ENCODE measurements at places on chromosomes 1 and 21. TPM values are rescaled to one million over a fixed set of nuclear protein-coding genes. Genes with fewer than 3 reads are reported as not detected.

KRTAP10-3 gene
- not detected for total RNA-seq

DNA sequence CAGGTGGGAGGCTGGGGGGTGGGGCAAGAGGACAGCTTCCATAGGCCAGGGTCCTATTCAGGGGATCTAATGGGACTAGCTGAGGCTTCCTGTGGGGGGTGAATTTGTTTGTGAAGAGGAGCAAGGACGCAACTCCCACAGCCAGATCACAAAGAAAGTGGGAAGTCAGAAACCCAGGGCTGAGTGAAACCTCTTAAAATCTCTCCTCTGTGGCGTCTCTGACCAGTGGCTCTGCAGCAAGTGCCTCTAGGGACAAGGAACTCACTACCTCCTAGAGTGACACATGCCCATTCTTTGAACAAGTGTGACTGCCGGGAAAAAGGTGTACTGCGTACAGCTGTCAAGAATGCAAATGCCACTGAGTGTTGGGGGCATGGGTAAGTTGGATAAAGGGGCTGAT is 187.9 kb downstream of the HIVEP3 start:
- H3K4me1 ChIP-seq: no peaks in the 10 kb centered on the region
- no peak overlapping the region for H3K4me3 ChIP-seq
- DNase-seq: no peak
- H3K27ac ChIP-seq: no peak overlapping the region

KIAA1614 gene
- 0.25 TPM for total RNA-seq

DNA sequence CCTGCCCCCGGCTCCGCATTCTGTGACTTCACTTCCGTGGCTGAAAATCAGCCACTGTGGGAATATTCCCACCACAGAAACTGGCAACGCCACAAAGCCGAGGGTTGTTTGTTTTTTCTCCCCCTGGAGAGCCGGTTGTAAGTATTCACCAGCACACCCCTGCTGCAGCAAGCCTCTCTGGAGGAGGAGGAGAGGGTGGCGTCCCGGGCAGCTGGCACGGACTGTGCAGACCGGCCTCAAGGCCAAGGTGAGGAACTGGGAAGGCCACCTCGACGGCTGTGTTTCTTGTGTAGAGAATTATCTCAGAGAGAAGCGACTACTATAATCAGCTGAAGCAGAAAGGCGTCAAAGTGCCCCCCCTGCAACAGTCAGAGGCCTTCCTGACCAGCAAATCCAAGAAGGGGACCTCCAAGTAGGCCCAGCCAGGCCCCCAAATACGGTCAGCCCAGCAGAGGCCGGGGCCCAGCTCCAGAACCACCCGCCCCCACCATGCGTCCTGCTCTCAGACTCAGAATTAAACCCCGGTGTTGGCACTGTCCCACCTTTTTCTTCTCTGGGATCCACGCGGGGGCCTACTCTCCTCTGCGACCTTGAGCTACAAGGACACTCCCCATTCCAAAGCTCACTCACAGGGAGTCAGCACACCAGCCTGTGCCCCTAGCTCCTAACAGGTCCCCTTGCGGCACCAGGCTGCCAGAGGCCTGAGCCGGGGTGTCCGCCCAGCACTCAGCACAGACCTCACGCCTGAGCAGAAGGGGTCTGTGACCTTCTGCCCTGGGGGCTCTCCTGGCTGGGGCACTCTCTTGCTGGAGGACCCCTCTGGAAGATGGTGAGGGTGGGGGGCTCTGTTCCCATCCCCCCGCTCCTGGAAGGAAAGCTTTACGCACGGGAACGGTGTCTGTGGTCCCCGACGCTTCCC is 1.2 kb upstream of the SMIM1 start:
- no peaks in the 10 kb centered on the region for H3K27me3 ChIP-seq
- H3K4me3 ChIP-seq: peak overlapping the region; percentile 49
- H3K27ac ChIP-seq: peak overlapping the region; percentile 69
- peaks cover 29% of the 10 kb centered on the region for H3K4me1 ChIP-seq

GRCh38 chr1:100164216-100164615 is 13.8 kb downstream of the LRRC39 start:
- no peak overlapping the region for H3K4me3 ChIP-seq
- H3K27me3 ChIP-seq: no peaks in the 10 kb centered on the region
- no peak for DNase-seq
- no peak overlapping the region for H3K27ac ChIP-seq

- DNase-seq: no peak
- no peaks in the 10 kb centered on the region for H3K27me3 ChIP-seq
- H3K36me3 ChIP-seq: no peaks in the 10 kb centered on the region
- no peaks in the 10 kb centered on the region for H3K4me1 ChIP-seq
- no peak overlapping the region for H3K4me3 ChIP-seq
Measured at GRCh38 chr1:25844536-25845337, 14.5 kb downstream of the AUNIP start.

DNA sequence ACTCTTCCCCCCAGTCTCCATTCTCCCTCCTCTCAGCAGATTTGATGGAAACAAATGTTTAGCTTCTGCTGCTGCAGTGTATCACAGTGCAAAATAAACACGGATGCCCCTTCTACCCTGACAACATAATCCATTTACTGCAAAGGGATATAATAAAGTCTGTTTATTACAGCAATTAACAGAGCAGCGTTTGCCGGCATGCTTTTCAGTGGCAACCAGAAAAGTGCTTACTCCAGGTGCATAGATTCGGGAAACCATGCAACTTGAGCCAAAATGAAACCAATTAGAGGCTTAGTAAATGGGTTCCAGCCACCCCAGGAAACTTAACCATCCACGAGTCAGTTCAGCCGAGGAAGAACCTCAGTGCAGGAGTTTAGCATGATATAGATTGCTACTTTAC is 12.9 kb upstream of the LEMD1 start:
- H3K4me3 ChIP-seq: no peak overlapping the region
- H3K36me3 ChIP-seq: no peaks in the 10 kb centered on the region
- no peak for DNase-seq
- no peak overlapping the region for H3K27ac ChIP-seq
- peaks cover 13% of the 10 kb centered on the region for H3K4me1 ChIP-seq
- H3K27me3 ChIP-seq: no peaks in the 10 kb centered on the region

DNA sequence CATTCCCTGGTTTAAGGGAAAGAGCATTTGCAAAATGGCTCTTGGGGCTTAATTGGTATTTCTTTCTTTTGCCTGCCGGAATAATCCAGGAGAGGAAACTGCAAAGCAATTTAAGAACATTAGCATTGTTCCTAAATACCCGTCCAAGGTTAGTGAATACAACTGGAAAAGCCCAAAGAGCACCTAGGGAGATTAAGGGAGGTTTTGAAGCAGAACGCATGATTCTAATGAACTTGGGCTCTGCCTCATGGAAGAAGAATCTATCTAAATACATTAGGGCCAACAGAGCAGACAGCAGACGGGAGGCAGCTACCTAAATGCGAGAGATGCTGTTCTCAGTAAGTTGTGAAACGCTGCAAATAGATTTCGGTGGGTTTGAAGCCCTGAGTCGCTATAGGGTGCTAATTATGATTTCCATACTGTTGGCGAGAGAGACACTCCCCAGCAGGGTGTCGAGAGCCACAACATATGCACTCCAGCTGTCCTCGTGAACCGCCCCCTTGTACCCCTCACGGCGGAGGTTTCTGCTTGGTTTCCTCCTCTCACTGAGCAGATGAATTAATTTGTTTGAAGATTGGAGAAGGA is 326.7 kb upstream of the CAMK1G start:
- H3K27ac ChIP-seq: no peak overlapping the region
- no peaks in the 10 kb centered on the region for H3K4me1 ChIP-seq
- H3K4me3 ChIP-seq: no peak overlapping the region
- DNase-seq: no peak

DNA sequence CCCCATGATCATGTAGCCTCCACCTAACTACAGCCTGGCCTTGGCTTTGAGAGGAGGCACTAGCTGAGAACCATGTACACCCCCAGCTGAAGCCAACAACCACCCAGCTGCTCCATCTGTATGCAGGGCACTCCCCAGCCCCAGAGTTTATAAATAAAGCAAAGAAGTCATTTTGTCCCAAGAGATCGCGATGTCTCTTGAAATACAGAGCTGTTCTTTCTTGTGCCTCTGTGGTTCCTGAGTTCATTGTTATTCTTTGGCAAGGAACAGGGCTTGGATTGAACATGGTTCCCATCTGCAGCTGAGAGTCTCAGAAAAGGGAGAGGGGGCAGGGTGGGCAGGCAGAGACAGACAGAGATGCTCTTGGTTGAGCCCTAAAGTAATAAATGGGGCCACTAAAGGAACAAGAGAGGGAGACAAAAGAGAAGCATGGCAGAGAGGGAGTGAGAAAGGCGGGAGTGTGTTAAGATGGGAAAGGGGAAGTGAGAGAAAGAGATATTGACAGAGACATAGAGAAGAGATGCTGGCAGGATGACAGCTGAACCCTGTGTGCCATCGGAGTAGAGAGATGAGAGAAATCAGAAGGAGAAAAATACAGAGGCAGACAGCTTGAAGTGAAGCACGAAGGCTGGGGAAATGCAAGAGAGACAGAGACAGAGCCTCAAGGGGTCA is 63.3 kb downstream of the TNR start:
- peaks cover 71% of the 10 kb centered on the region for H3K27me3 ChIP-seq
- no peak for DNase-seq
- no peak overlapping the region for H3K4me3 ChIP-seq
- H3K4me1 ChIP-seq: no peaks in the 10 kb centered on the region
- H3K36me3 ChIP-seq: no peaks in the 10 kb centered on the region

DNA sequence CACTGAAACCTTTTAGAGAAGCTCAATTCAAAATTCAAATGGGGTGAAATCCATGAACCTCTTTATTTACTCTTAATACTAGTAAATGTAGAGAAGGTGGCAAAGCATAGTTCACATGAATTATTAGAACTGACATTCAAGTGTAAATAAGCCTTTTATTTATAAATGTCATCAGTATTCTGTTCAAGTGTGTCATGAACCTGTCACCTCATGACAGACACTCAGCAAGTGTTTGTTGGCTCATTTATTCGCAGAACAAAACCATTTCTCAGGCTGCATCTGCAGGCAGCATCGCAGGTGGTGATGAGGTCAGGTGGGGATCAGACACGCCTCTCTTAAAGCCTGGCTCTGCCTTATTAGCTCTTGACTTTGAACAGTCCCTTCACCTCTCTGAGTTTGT is 116.6 kb downstream of the SETD4 start:
- H3K27me3 ChIP-seq: no peaks in the 10 kb centered on the region
- H3K36me3 ChIP-seq: no peaks in the 10 kb centered on the region
- H3K4me3 ChIP-seq: no peak overlapping the region
- H3K4me1 ChIP-seq: peaks cover 5% of the 10 kb centered on the region

S100A2 gene
- total RNA-seq: 24.8 TPM
